ENCODE measurements at places on chromosomes 2 and 18.

- DNase-seq: no peak
These were observed 25.6 kb downstream of the COBLL1 start for GRCh38 chr2:164816046-164816445.

DNA sequence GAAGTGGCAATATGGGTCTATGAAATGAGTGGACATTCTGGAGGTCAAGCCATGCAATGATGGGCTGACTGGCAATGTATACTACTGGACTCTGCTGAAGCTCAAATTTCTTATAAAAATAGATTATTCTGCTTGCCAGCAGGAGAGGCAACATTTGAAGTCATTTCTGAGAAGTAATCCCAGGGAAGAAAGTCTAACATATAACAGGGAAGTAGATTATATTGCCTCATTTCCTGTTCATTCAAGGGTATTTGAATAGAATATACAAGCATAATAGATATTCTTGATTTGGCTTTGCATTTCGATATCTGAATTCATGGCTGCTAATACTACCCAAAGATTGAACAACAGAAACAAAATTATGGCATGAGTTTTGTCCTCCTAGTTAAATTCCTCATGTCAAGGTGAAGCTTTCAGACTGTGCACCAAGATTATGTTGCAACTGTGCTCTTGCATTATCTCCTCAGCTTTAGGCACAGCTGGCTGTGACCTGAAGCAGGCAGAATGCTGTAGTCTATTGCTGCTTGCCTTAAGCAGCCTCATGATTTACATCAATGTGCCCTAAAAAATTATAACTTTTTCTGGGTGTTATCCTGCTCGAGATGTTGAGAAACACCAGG is 13.3 kb upstream of the TMX3 start:
- DNase-seq: no peak

- DNase-seq: no peak
These were observed 667 bp upstream of the SCYGR4 start for GRCh38 chr2:227616631-227617030.

DNA sequence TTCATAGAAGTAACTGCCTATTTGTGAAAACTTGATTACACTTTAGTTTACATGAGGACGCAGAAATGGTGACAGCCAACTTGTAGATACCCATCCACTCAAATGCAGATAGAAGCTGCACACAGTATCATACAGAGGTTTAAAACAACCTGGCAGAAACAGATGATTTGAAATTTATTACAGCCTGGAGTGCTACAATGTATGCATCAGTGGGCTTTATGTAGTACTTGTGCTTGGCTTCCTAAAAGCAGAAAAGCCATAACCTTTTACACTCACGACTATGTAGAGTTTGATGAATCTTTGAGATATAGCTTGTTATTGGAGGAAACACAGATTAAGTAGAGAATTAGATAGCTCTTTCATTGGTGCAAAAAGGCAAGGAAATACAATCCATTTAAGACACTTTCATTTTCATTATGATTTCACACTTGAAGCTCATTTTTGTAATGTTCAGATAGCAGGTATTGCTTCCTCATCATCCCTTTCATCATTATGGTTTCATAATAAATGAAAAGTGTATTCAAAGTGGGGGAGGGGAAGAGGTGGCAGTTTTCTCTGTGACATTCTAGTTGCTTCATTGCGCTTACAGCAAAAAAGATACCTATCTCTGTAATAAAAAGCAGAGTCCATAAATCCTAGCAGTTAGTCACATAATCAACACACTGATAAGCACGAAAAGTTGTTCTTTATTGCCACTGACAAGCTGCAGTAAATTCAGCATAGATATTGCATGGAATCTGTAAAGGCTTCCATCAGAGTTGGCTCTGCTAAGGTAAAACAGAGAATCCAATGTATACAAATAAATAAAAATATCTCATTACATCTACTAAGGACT is 789.8 kb upstream of the FSHR start:
- no peak for DNase-seq
